ENCODE measurements at places on chromosomes 12 and 14. TPM values are rescaled to one million over a fixed set of nuclear protein-coding genes. Genes with fewer than 3 reads are reported as not detected.

The CLEC14A gene
- 27.5 TPM for total RNA-seq

- DNase-seq, result no peak
Observed at GRCh38 chr14:45222485-45223262, 30.3 kb downstream of the MIS18BP1 start.

The DIO3 gene
- 1.8 TPM for total RNA-seq

DNA sequence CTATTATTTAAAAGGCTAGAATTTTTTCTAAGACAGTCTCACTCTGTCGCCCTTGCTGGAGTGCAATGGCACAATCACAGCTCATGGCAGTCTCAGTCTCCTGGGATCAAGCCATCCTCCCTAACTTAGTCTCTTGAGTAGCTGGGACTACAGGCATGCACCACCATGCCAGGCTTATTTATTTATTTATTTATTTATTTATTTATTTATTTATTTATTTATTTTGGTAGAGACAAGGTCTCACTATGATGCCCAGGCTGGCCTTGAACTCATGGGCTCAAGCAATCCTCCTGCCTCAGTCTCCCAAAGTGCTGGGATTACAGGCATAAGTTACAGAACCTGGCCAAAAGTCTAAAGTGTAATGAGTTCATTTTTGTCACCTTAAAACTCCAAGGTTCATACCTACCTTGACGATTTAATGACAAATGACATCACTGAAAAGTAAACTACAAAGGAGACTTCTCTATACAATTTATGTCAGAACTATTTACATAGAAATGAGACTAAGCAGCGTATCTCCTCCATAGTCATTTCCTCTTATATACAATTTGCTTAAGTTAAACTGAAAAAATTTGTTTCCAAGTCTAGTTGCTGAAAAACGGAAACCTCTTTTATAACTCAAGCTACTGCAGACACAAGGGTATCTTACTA, 78.2 kb downstream of the EPS8 start:
- no peak for DNase-seq

DNA sequence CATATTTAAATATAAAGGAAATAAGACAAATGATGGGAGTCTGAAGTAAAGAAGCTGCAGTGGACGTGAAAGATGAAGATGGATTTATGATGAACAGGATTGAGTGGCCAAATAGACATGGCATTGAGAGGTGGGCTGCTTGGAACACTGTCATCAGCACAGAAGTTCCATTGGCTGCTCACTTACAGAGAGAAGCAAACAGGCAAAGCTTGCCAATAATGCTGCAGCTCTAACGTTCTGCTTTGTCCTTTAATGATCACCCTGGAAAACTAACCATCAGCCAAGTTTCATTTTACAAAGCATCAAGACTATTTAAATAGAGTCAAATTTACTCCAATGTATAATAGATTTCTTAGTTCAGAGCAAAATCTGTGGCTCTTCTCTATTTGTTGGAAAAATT, 721.4 kb downstream of the TMTC2 start:
- DNase-seq, result no peak

The DTX1 gene
- 3.3 TPM for total RNA-seq

- DNase-seq, result no peak
Observed at GRCh38 chr12:53044052-53044581, 5.7 kb upstream of the TNS2 start.

DNA sequence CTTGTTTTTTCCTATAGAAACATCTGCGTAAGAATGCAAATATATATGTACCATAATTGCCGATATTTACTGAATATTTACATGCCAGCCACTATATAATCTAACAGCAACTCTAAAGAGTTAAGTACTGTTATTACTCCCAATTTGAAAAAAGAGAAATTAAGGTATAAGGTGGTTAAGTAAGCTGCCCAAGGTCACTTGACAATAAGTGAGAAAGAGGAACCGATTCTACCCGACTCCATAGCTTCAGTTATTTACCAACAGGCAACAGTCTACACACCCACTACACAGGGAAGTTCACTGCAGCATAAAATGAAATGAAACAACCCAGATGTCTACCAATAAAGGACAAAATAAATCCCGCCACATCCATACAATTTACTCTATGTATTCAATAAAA, 1.1 kb downstream of the MIS18BP1 start:
- no peak for DNase-seq

DNA sequence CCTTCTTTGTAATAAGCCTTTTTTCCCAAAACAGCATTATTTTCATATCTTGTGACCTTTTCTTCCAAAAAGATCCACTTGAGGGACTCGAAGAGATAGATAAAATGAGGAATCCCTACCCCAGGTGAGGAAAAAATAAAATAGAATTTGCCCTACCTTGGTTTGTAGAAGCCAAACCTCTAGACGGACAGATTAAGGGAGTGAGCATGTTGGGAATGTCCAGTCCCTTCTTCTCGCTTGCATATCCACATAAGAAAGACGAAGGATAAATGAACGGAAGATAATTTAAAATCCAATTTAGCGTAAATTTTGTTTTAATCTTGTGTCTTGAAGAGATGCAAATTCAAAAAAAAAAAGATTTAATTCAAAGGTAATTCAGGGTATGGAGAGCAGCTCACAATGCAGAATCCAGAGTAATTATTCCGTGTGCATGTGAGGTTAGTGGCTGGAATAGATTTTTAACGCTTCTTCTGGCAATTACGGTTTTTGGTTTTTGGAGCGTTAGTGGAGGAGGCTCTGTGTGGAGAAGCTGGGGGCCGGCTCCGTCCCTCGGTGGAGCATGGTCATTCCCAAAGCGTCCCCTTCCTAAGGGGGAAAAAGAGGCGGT, 1.5 kb downstream of the GRIN2B start:
- no peak for DNase-seq

GRCh38 chr12:131103669-131104462, 150.2 kb downstream of the ADGRD1 start:
- no peak for DNase-seq

- no peak for DNase-seq
Observed at GRCh38 chr14:31205681-31206535, 1.7 kb downstream of the HECTD1 start.

Measured in urinary bladder (tissue), 4 donors.